ENCODE measurements at places on chromosomes 1 and 21.

GRCh38 chr1:90973897-90974798 is 47.7 kb downstream of the ZNF644 start:
- DNase-seq: no peak

- DNase-seq: no peak
Measured at GRCh38 chr1:150972417-150972940, 2.2 kb downstream of the CERS2 start.

DNA sequence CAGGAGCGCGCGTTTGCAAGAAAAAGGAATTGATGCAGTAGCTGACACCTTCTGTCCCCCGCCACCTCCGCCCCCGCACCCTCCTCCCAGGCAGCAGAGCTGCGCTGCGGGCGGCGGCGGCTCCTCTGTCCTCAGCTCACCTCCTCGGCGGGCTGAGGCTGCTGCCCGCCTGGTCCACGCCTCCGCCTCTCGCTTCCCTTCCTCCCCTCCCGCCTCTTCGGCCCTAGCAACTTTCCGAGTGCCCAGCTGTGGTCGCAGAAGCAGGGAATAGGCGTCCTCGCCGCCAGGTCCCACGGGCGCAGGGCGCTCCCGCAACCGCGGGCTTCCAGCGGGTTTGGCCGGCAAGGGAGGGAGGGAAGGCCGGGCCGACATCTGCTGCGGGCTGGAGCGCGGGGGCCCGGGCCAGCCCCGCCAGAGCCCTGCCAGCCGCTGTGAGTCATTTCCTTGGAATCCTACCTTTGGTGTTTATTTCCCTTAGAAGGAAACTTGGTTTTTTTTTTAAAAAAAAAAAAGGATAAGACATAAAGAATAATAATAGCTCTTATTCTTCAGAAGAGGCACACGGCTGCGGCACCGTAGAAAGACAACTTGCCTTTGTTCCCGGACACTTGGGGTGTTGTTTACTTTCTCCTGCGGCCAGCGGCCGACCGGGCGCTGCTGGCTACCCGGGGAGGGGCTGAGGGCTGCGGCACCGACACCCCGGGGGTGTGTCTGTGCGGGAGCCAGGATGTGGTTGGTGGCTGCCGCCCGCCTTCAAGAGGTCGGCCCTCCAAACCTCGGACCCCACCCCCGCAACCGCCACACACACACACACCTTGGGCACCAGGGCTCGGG is 1.1 kb downstream of the SERTAD4 start:
- DNase-seq: no peak

GRCh38 chr21:46636181-46636512 is 673 bp downstream of the PRMT2 start:
- DNase-seq: no peak

DNA sequence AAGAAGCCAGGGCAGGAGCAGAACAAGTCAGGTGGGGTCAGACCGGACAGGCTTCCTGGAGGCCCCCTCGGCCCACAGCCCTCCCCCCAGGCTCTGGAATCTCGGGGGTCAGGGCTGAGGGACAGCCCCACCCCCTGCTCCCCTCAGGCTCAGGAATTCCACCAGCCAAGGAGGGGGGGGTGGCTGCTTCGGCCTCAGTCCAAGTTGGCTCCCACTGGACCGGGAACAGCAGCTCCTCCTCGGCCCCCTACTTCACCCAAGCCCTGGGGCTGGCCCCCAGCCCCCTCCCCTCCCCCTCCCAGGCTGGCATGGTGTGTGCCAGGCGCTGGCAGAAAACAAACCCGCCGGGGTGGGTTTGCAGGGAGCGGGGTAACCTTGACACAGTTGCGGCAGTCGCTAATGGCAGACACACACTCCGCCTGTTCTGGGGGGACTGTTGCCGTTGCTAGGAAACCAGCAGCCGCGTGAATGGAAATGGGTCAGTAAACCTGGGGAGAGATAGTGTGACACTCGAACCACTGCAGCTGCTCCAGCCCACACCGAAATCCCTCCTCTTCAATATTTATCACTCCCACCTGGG is 32.4 kb downstream of the AHDC1 start:
- no peak for DNase-seq

DNA sequence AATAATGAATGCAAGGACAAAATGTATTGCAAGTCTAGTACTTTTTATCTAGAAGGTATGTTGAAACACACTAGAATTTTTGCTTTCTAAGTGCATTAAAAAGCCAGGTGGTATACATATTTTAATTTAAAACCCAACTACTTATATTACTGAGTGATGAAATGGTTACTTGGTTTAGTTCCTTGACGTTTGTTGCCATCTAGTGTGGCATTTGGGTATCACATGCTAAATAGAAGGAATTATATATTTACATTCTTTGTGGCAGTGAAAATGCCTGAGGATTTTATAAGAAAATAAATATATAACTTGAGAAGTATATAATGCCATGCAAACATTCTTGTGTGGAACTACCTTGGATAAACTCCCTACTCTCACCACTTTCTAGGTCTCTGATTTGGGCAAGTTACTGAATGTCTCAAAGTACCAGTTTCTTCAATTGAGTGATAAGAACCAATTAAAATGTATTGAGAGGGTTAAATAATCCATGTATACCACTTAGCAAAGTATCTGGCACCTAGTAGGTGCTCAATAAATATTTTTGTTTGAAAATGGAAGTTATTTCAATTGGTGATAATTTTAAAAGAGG is 69.6 kb downstream of the SDCCAG8 start:
- no peak for DNase-seq

- no peak for DNase-seq
Measured at GRCh38 chr1:240008298-240008697, 83.4 kb upstream of the FMN2 start.

DNA sequence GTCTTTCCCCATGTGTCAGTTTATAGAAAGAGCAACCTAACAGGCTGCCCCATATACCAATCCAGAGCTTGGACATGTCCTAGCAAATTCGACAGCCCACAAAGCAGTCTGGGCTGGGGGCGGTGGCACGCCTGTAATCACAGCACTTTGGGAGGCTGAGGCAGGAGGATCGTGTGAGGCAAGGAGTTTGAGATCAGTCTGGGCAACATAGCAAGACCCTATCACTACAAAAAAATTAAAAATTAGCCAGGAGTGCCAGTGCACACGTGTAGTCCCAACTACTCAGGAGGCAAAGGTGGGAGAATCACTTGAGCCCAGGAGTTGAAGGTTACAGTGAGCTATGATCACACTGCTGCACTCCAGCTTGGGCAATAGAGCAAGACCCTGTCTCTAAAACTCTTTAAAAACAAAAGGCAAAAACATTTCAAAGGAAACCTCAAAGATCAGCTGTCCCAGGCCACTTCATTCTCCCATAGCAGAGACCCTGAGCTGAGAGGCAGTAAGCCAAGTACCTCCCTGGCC is 54.4 kb downstream of the SETD4 start:
- DNase-seq: no peak

GRCh38 chr1:242784084-242784483 is 259.6 kb upstream of the PLD5 start:
- no peak for DNase-seq

DNA sequence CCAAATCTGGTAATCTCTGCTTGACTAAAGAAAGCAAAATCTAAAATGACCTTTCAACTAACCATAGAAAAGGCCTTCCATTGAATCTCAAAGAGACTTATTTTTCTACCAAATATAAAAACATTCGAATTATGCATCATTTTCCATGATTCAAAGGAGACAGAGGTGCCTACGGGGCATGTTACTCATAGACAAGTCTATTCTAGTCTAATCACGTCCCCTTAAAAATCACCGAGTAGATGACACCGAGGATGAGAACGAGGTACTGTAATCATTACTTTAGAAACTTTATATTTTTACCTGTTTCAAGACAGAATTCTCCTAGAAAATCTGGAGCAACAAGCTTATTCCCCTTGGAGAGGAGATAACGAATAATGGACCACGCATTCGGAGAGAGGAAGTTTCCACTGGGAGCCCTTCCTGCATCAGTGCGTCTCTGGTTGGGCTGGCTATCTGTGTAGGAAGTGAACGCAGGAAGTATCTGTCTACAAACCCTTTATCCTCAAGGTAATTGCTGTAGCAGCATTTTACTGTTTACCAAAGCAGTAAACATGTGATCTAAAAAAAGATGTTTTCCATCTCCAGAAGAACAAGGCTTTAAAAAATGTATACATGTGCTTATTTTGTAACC is 9.5 kb downstream of the ERG start:
- DNase-seq: no peak

- DNase-seq: no peak
Measured at GRCh38 chr1:5993556-5994491, 1.6 kb upstream of the NPHP4 start.

GRCh38 chr1:54787604-54788003 is 13.5 kb downstream of the TTC22 start:
- no peak for DNase-seq

GRCh38 chr1:178540204-178540603 is 27.3 kb downstream of the TEX35 start:
- no peak for DNase-seq

DNA sequence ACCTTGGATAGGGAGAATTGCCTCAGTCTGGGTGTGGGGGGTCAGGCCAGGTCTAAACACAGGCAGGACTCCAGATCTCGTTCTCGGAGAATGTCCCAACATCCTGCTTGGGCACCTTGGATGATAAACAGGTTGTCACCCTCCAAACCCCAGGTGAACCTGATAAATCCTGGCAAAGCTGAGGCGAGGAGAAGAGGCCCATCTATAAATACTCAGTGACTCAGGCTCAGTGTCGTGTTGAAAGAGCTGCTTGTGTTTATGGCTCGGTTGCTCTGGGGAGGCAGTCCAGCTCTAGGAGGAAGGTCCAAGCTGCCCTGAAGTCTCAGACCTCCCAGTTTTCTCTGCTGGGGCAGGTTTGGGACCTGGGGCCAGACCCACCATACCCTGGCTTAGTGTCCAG is 15.8 kb upstream of the TRIM63 start:
- DNase-seq: no peak

- DNase-seq: peak; percentile 9
Measured at GRCh38 chr21:44583800-44584147, 3.4 kb upstream of the KRTAP10-5 start.

DNA sequence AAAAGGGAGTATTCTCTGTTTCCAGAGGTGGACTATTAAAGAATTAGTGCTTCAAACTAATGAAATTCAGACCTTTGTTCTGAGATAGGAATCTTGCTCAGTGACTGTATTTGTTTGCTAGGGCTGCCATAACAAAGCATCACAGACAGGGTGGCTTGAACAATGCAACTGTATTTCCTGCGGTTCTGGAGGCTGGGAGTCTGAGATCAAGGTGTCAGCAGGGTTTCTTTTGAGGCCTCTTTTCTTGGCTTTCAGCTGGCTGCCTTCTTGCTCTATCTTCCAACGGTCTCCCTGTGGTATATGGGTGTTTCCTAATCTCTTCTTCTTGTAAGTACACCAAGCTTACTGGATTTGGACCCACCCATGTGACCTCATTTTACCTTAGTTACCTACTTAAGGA is 264.6 kb upstream of the PROX1 start:
- DNase-seq: no peak

- DNase-seq: no peak
Measured at GRCh38 chr1:17829579-17829978, 74.4 kb downstream of the ACTL8 start.

- no peak for DNase-seq
Measured at GRCh38 chr1:173276922-173277800, 70.0 kb upstream of the TNFSF4 start.

GRCh38 chr21:35138665-35139381 is 89.7 kb upstream of the RUNX1 start:
- DNase-seq: peak; percentile 50

GRCh38 chr1:110674337-110675059 is at the start of gene KCNA3:
Gene KCNA3, minus strand, starts transcription at chr1:110674940. Its CDS starts 131 bp downstream, at chr1:110674809.
- peak; percentile 61 for DNase-seq

- no peak for DNase-seq
Measured at GRCh38 chr1:151920149-151920548, 10.8 kb upstream of the THEM4 start.

- DNase-seq: no peak
Measured at GRCh38 chr1:109959974-109960744, 24.4 kb upstream of the AHCYL1 start.

DNA sequence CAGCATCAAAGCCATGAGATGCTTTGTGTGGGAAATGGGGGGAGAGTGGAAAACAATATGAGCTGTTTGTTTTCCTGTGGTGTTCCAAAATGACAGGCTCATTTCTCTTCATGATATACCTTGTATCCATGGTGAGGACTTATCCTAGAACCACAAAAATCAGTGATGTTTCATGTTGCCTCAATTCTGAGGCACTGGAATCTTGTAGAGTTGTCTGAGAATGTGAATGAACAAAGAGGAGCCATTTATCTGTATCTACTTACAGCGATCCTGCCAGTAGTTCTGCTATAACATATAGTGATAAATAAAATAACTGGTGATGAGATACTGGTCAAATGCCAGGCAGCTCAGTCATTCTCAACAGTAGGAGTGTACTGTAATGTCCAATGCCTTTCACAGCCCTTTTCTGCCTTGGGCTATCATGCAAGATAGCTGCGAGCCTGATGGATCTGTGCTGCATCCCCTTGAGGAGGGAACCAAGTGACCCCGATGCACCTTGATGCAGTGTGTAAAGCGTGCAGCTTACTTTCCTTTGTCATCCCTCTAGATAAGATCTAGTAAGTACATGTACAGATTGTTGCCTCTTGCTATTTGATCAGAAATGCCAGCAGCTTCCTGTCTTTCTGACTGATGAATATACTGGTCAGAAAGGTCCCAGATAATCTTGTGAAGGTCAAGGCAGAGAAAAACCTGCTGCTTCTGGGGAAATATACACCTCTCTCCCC is 52.8 kb downstream of the SLC44A3 start:
- DNase-seq: no peak

GRCh38 chr1:104733866-104734265 is 984.2 kb downstream of the AMY1C start:
- DNase-seq: no peak

GRCh38 chr1:47995306-47996050 is 1.7 kb downstream of the TRABD2B start:
- DNase-seq: no peak

- no peak for DNase-seq
Measured at GRCh38 chr1:200302921-200303290, 106.9 kb downstream of the ZNF281 start.

DNA sequence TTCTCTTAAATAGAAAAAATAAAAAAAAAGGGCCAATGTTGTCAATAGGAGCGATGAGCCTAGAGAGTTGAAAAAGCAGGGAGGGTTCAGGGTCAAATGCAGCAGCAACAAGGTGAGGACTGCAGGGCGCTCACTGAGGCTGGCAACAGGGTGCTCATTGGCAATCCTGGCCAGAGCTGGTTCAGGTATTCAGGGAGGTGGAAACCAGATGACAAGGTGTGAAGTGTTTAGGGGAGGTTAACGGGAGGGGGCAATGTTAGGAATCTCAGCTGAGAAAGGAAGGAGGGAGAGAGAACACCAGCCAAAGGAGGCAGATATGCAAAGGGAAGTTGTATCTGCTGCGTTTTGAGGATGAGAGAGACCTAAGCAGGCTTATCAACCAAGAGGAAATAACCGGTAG is 129.8 kb upstream of the DAB1 start:
- no peak for DNase-seq

Data from stimulated activated CD4-positive, alpha-beta T cell treated with anti-CD3 and anti-CD28 coated beads, Interleukin-12 subunit alpha, Interleukin-12 subunit beta, amount 100 ng/mL, for 48 hours (primary cell).